ENCODE measurements at places on chromosomes 12 and 14. TPM values are rescaled to one million over a fixed set of nuclear protein-coding genes. Genes with fewer than 3 reads are reported as not detected.

Gene MAX
- total RNA-seq = 90.8 TPM

DNA sequence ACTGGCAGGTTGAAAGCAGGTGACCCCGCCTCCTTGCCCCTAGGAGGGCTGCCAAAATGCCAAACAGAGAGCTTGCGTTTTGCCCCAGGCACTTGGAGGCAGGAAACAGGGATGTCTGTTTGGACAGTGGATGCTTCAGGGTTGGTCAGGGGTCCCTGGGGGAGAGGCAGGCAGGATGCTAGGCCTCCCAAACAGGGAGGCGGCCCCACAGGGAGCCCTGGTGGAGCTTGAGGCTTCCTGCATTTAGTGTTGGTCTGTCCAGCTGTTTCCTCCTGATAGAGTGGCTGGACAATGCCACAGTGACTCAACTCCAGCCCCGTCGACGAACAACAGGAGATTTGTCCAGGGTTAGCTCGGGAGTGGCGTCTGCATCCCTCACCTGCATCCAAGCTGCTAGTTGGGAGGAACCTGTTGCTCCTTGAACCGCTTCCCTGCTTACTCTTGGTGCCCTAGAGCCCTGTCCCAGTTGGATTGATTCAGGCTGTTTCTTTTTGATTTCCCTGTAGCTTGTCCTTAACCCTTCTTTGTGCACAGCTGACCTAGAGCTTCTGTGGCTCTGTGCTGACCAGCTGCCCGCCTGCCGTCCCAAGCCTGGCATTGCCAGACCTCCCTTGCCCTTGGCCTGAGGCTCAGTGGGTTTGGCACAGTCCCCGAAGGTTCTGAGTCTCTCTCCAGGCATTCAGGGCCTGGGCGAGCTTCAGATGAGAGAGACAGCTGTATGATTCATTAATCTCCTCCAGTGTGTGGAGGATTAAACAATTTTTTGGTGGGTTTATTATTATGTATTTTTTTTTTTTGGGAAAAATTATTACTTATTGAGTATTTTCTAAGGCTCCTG is 45.9 kb downstream of the TSPAN9 start:
- peak; percentile 55 for ATAC-seq

DNA sequence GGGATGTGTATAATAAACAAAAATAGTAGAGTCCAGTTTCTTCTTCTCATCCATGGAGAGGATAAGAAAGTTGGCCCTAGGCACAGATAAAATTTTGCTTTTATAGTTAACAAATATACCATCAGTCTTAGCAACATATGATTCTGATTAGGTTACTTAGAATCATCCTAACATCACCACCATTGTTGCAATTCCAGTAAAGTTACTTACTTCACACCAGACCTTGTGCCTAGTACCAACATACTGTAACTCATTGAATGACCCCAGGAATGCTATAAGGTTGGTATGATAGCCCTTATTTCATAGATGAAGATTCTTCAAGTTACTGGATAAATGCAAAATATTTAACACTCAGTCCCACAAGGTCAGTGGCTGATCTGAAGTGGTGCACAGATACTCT is 183.8 kb upstream of the ATP2B1 start:
- no peak for ATAC-seq

- ATAC-seq = no peak
Observed at GRCh38 chr12:103975368-103975767, 9.7 kb downstream of the TDG start.

GRCh38 chr14:99028041-99028440 is 244.0 kb downstream of the BCL11B start:
- no peak for ATAC-seq
